ENCODE measurements at places on chromosomes 2 and 18.

DNA sequence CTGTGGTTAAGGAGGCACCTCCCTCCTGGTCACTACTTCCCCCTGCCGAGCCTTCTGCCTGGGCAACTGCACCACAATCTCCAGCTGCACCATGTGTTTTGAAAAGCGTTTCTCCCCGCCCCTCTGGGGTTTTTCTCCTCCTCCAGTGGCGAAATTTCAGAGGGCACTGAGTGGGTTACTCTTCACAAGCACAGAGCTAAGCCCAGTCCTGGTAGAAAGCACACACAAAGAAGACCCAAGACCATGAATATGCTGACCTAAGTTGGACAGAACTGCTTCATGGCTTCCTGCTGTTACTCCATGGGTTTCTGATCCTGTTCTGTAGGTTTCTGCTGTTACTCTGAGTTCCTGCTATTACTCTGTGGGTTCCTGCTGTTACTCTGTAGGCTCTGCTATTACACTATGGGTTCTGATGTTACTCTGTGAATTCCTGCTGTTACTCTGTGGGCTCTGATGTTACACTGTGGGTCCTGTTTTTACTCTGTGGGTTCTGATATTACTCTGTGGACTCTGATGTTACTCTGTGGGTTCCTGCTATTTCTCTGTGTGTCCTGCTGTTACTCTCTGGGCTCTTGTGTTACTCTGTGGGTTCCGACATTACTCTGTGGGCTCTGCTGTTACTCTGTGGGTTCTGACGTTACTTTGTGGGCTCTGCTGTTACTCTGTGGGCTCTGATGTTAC is 216.6 kb downstream of the RTP5 start:
- no peak for DNase-seq

DNA sequence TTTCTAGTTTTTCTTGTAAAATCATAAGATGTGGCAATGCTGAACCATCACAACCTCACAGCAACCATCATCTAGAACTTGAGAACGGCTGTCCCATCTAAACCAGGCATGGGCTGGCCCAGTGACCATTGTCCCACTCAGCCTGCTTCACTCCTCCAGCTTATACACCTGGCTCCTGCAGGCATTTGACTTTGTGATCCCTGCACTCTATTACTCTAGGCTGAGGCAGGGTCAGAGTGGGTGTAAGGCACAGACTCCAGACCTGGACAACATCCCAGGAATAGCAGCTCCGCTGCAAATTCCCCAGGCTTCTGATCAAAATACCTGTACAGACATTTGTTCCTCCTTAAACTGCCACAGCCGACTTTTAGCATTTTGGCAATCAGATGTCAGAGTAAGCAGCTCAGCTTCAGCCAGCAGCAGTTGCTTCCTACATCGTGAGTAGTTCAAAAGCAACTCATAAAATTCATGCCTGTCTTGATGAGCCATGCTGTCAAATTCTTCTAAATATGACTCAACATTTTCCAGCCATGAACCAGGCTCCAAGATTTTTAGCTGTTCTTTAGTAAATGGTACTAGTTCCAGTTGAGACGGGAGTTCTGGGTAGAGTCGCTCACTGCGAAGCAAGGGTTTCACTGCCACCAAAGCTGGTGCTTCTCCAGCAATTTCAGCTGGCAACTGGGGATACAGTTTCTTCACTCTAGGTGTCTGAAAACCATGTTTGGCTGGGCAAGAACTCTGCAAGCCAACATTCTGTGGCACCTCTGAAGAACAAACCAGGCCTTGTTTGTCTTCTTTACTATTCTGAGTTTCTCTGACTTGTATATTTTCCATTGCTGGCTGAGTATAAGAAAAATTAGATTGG is 12.8 kb downstream of the EPG5 start:
- DNase-seq: no peak

DNA sequence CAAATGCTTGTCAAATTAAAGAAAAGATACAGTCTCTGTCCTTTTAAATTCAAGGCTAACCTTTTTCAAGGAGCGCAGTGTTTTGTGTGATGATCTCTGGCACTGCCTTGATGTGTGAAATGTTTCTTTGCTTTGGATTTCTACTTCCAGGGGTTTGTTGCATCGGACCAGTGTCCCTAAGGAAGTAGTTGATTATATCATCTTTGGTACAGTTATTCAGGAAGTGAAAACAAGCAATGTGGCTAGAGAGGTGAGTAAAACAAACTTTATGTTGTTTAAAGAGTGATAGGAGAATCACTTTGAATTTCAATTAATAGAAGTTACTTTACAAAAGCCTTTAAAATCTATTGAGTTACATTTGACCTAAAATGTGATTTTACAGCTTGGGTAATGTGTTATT is 28.8 kb downstream of the HADHB start:
- no peak for DNase-seq

DNA sequence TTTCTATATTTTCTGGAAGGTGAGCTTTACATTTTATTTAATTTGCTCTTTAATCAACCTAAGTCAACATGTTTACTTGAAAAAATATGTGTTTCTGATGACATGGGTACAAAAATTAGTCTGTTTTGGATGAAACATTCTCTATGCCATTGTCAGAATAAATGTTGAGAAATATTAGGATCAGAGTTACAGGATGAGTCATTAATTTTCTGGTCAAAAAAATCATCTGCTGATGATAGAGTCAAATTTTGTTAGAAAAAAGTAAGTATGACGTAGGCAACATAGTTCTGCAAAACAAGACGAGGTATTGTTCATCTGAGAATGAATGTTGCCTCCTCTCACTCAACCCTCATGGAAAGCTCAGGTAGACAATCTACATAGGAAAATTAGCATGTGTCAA is 107.6 kb upstream of the CAVIN2 start:
- DNase-seq: no peak

- DNase-seq: no peak
Observed at GRCh38 chr2:162230761-162231160, 12.5 kb downstream of the FAP start.

GRCh38 chr18:63315876-63316275 is 3.7 kb downstream of the BCL2 start:
- no peak for DNase-seq

DNA sequence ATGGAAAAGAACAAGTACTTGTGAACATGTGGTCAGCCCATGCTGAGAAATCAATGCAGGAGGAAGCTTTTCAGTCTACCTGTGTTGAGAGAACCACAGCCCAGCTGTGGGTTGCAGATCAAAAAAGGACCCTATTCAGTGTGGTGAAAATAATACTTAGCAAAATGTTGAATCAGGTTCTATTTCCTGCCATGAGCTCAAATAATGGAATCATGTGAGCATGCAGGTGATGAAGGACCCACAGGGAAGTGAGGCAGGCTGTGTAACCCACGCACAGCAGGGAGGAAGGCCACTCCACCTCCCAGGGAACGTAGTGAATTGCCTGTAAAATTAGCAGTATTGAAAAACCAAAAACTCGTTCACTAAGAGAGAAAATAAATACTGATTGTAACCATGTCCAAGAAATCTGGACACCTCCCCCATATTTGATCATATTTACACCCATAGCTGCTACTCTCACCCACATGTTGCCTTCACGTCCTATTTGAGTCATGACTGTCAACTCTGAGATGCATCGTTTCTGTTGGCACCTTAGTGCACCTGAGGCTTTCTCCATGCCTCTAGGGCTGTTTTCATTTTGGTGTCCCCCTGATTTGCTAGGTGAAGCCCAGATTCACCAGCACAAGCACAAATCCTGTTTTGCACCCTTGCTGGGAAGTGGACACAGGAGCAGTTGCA is 20.5 kb upstream of the BCL2L11 start:
- no peak for DNase-seq

GRCh38 chr2:32835148-32835547 is 111.6 kb upstream of the LTBP1 start:
- DNase-seq: no peak

DNA sequence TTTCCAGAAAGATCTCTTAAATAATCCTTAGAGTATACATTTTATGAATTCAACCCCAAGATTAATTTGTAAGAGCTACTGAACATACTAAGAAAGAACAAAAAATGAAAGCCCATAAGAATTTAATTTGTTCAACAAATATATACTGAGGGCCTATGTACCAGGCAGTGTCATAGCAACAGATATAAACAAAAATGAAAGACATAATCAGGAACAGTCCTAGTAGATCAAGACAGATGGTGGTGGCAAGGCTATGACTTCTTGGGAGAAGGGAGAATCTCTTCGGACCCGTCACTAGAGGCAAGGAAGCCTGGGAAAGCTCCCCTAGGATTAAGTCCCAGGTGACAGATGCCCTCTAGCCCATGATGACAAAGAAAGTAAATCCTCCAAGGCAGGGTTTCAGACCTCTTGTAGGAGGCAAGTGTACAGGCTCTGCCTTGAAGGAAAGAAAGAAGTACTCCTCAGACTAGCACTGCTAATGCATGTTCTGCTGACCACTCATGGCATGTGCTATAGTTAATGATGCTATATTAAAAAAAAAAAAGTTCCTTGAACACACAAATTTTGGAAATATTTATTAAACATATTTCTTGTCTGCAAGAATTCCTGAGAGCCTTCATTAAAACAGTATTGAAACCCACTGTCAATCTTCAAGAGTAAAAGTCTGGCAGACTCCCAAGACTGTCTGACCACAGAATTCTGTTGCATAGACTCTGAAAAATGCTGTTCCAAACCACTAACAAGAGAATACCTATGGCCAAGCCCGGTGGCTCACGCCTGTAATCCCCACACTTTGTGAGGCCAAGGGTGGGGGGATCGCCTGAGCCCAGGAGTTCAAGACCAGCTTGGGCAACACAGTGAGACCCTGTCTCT is 31.5 kb downstream of the NOL10 start:
- peak; percentile 90 for DNase-seq

GRCh38 chr2:62784341-62784740 is 78.8 kb downstream of the EHBP1 start:
- DNase-seq: no peak
